Amniotic epithelial cell (primary cell): ENCODE measurements at places on chromosomes 16 and 17.

DNA sequence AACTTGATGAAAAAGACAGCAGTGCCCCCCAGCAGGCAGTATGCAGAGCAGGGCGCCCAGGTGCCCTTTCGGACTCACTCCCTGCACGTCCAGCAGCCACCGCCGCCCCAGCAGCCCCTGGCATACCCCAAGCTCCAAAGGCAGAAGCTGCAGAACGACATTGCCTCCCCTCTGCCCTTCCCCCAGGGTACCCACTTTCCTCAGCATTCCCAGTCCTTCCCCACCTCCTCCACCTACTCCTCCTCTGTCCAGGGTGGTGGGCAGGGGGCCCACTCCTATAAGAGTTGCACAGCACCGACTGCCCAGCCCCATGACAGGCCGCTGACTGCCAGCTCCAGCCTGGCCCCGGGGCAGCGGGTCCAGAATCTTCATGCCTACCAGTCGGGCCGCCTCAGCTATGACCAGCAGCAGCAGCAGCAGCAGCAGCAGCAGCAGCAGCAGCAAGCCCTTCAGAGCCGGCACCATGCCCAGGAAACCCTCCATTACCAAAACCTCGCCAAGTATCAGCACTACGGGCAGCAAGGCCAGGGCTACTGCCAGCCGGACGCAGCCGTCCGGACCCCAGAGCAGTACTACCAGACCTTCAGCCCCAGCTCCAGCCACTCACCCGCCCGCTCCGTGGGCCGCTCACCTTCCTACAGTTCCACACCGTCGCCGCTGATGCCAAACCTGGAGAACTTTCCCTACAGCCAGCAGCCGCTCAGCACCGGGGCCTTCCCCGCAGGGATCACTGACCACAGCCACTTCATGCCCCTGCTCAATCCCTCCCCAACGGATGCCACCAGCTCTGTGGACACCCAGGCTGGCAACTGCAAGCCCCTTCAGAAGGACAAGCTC is 43.2 kb downstream of the SREBF1 start:
- DNase-seq, result no peak

DNA sequence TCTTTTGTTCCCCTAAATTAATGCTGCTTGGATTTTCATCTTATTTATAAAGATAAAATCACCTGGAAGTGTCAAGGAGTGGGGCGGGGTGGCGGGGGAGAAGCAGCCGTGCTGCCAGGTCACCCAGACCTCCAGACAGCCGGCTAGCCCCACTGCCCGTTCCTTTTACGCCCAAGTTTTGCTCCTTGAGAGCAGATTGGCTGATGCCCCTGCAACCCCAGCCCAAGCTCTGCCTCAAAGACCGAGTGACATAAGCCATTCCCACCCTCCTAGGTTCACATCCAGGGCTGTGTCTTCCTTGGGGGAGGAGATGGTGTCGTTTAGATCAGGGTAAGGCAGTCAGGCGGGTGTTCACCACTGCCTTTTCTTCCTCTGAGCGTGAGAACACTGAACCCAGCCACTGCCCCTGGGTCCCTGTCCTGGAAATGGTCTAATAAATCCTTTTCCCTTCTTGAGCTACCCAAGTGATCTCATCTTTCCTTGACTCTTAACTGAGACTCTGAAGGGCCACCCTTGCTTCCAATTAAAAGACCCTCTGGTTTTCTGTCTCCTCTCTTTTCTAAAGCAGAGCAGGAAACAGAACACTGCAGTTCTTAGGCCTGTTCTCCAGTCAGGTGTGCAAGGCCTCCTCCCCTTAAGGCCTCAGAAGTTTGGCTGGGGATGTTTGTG is 5.7 kb downstream of the PDF start:
- DNase-seq, result no peak

GRCh38 chr17:62987136-62987535 is 21.1 kb downstream of the TANC2 start:
- DNase-seq, result no peak

DNA sequence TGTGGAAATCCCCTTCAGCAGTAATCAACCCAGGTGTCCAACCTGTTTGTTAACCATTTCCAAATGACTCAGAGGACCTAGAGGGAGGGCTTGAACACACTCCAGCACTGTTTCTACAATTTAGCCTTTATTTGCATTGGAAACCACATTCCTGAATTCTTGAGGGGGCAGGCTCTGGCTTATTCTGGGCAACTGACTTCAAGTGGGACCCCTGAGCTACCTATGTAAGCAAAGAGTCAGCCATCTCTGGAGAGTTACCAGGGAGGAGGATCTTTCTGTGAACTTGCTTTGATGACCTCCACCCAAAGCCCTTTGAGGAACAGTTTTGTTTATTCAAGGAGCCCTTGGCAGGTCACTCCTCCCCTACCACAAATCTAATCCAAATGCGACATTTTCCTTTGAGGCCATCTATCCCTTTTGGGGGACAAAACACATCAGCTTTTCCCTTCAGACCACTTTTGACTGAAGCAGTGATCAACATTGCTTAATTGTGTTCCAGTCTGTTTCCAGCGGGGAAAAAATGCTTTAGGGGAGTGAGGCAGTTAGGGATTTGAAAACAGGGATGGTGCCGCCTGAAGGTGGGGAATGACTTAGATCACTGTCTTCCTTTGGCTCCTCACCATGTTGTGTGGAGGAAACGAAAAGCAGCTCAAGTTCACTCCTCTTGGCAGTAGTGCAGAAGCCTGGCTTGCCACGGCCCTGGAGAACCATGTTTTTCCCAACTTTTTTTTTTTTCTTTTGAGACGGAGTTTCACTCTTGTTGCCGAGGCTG is 46.2 kb downstream of the TUBD1 start:
- peak; percentile 85 for DNase-seq

GRCh38 chr17:56594320-56595107 is 1.0 kb downstream of the NOG start:
- no peak for DNase-seq

- no peak for DNase-seq
Observed at GRCh38 chr17:65292430-65292829, 155.3 kb downstream of the RGS9 start.

DNA sequence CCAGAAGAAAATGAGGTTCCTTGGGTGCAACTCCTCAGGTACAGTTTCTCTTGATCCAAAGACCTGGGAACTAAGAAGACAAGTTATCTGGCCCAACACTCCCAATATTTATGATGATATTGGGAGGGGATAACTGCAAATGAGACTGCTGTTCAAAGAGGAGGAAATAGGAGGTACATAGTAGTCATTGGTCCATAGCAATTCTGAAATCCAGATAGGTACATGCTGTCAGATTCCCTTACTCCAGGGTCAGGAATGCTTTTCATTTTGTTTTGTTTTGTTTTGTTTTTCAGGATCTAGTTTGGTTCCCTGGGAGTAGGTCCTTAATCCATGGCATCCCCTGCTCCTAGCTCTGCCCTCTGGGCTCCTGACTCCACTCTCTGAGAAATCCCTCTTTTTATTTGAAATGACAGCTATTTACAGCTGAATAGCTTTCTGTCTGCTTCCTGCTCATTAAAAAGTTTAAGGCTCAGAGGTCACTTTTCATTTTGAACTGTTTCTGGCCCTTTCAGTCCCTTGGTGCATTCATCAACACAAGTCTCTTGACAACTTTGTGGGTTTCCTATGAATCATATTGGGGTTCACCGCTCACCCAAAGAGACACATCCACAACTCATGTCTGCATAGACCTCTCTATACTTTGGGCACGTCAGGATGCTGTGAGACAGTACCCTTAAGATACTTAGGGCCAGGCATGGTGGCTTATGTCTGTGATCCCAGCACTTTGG is 110.2 kb upstream of the C17orf78 start:
- DNase-seq, result no peak

GRCh38 chr16:70754851-70755600 is 45.9 kb downstream of the VAC14 start:
- no peak for DNase-seq

DNA sequence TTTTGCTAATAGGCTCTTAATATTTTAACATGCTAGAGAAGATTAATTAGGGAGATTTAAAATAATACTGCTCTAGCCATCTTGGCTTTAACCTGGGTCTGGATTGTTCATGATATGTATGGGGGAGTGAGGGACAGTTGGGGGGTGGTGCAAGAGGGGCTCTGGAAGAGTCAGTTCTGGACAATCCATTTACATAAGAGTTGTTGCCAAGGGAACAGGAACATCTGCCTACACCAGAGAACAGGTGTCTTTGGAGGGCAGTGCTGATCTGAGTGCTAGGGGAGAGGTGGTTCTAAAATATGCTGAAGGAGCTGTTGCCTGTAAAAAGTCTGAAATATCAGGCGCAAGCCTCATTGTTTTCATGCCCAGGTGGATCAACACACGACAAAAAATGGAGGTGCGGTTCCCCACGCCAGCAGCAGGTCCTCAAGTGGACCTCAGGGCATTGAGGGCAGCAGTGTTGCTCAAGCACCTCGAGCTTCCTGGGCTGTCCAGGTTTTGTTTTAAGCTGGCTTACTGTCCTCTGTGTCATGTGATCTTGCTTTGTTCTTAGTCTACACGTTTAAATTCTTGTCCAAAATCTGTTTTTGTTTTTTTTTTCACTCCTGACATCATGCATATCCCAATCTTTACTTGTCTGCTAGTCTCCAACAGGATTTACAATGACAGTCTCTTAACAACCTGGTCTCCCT is 25.4 kb upstream of the WSB1 start:
- no peak for DNase-seq

GRCh38 chr17:44565866-44566443 is 8.7 kb downstream of the FZD2 start:
- no peak for DNase-seq

DNA sequence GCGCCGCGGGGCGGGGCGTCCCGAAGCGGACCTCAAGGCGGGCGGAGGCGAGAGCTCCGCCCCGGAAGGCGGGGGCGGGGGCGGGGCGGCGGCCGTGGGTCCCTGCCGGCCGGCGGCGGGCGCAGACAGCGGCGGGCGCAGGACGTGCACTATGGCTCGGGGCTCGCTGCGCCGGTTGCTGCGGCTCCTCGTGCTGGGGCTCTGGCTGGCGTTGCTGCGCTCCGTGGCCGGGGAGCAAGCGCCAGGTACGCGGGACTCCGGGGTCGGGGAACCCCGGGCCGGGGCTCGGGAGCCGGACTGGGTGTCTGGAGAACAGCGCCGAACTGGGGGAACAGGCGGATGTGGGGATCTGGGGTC is at the start of gene TNFRSF12A:
Gene TNFRSF12A (plus strand): TSS at position 122 of the 357 bp plus-strand sequence. CDS start 30 bp downstream, at position 152.
- peak; percentile 51 for DNase-seq

GRCh38 chr17:10513299-10514067 is 4.9 kb downstream of the MYH1 start:
- peak; percentile 51 for DNase-seq

GRCh38 chr17:2237950-2238349 is 65.6 kb downstream of the SMG6 start:
- DNase-seq, result no peak

GRCh38 chr17:63837480-63837879 is 5.0 kb downstream of the SMARCD2 start:
- DNase-seq, result no peak

DNA sequence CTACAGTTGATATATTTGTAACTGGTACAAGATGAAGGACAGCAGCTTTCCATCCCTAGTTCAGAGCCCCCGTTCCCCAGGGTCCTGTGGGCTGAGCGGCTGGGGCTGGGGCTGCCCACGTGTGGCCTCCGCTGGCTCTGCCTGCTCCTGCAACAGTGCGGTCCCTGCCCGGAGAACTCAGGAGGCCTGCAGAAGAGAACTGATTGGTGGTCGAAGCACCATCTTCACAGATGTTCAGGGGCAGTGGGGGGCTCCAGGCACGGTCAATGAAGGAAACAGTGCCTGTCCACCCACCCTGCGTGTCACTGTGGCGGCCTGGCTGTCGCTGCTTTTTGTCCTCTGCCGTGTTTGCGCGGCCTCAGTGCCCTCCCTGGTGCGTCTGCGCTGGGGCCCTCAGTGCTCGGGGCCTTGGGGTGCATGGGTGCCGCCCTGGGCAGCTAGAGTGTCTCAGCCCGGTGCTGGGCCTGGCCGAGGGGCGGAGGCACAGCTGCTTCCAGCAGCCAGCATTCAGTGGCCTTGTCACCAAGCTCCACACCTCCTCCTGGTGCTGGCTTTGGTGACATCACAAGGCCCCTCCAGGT is 4.2 kb upstream of the NUDT16L1 start:
- DNase-seq, result no peak

GRCh38 chr16:88835383-88835782 is 21.4 kb downstream of the GALNS start:
- no peak for DNase-seq

GRCh38 chr17:81917565-81918332 is at the start of gene SIRT7:
SIRT7 (minus strand) TSS chr17:81918176; CDS start chr17:81918131, 45 bp downstream.
- DNase-seq, result peak; percentile 43

- no peak for DNase-seq
Observed at GRCh38 chr17:4818276-4818675, 11.3 kb downstream of the PLD2 start.

GRCh38 chr17:48429638-48430586 is at the start of gene SKAP1:
SKAP1 (minus strand) TSS chr17:48430214.
- no peak for DNase-seq

DNA sequence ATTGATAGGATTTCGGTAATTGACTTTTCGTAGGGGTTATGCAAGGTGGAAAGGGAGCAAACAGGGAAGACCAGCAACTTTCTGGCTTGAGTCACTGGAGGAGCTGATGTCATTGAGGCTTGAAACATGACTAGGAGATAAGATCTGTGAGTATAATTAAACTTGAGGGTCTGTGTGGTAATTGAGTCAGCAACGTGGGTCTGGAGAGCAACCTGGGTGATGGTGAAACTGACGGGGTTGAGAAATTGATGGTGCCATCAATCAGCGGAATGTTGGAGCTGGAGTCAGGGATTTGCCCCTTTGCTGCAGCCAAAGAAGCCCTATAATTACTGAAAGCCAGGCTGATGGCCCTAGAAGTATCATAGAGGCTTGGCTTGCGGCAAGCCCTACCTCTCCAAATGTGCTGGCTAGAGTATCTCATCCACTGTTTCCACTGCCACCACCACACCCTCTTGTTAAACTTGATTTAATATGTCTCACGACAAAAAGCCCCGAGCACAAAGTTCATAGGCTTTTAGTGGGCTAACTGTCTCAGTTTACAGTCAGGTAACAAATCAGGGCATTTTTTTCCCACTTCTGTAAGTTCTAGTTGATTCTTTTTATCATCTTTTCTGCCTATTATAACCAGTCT is 186.9 kb upstream of the ELAC2 start:
- peak; percentile 46 for DNase-seq

GRCh38 chr17:4087911-4088693 is 54.7 kb downstream of the ZZEF1 start:
- peak; percentile 19 for DNase-seq

- no peak for DNase-seq
Observed at GRCh38 chr17:39236981-39237441, 11.3 kb upstream of the STAC2 start.

DNA sequence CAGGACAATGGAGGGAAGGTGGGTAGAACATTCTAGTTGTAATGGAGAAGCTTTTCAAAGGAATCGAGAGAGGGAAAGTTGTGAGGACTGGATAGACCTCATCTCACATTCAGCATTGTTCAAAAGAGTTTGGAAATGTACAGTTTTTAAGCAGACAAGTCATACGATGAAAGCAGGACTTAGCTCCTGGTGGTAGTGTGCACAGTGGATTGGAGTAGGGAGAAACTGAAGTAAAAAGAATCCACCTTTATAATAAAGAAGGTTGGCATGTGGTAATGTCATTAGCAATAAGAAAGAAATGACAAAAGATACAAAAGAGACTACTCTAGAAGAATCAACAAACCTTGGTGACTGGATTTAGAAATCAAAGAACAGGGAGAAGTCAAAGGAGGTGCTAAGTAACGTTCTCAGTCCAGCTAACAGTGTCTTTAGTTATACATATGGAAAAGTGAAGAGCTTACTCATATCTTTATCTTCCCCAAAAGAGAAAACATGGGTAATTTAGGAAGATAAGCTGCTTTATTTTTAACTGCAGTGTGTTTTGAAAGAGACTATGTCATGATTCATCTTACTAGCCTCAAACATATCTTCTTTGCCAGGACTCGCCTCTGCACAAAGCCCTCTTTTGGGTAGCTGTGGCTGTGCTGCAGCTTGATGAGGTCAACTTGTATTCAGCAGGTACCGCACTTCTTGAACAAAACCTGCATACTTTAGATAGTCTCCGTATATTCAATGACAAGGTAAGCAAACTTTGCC is 18.7 kb upstream of the EVI2A start:
- DNase-seq, result peak; percentile 91
